ENCODE measurements at places on chromosomes 4 and X.

DNA sequence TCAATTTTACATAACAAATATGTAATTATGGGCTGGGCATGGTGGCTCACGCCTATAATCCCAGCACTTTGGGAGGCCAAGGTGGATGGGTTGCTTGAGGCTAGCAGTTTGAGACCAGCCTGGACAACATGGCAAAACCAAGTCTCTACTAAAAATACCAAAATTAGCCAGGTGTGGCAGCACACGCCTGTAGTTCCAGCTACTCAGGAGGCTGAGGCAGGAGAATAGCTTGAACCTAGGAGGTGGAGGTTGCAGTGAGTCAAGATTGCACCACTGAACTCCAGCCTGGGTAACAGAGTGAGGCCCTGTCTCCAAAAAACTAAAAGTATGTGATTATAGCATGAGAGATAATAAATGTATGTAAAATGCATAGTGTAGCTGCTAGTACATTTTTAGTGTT lies 229.0 kb downstream of the PPARGC1A start:
- DNase-seq: no peak

GRCh38 chr4:91734682-91735081 lies 569.1 kb upstream of the GRID2 start:
- no peak for DNase-seq

GRCh38 chr4:119564106-119564505 lies 64.5 kb downstream of the PDE5A start:
- no peak for DNase-seq

GRCh38 chr4:112751447-112751846 lies 114.5 kb downstream of the LARP7 start:
- DNase-seq: no peak

DNA sequence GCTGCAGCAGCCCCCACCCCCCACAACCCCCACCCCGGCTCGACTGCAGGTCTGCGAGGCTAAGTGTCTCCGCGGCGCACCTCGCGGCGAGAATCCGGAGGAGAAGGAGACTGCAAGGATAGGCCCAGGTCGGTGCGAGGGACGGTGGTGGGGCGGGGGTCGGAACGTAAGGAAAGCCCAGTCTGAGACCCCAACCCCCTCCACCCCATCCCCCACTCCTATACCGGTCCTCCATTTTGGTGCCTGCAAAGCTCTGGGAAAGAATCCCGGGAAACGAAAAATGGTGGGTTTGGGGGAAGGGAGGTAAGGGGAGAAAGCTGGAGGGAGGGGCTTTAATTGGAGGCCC lies 614 bp downstream of the BEX3 start:
- no peak for DNase-seq

- DNase-seq: no peak
Measured at GRCh38 chr4:140609548-140610425, 41.0 kb upstream of the UCP1 start.
